ENCODE measurements at places on chromosomes 16 and 17.

GRCh38 chr16:66081775-66082366, 284.6 kb upstream of the CDH5 start:
- no peaks in the 10 kb centered on the region for H3K27me3 ChIP-seq
- peak overlapping the region; percentile 82 for H3K27ac ChIP-seq
- DNase-seq, result peak; percentile 94
- H3K4me1 ChIP-seq, result peaks cover 27% of the 10 kb centered on the region
- H3K36me3 ChIP-seq, result no peaks in the 10 kb centered on the region
- H3K4me3 ChIP-seq, result no peak overlapping the region

DNA sequence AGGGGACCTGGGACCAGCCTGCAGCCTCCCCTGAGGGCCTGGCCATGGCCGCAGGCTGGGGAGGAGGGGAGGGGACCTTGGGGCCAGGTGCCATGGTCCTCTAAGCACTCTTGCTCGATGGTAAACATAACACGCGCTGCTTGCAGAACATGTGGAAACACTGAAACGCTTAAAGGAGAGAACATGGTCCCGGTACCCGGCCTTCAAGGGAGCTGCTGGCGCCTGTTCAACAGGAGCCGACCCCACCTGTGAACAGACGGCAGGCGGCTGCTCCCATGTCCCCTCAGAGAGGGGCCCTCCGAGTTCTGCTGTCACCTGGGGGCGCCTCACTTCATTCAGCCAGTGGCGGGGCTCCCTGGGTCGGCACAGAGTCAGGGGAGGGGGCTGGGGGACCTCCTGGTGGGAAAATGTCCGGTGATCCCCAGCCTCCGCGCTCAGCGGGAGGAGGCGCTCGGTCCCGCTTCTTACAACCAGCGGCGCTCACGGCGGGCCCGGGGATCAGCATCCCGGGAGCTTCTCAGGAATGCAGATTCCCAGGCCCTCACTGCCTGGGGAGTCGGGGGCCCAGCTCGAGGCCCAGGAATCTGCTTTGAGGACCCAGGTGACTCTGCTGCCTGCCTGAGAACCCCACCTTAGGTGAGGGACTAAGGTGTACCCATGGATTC, 854 bp upstream of the SSTR5 start:
- no peaks in the 10 kb centered on the region for H3K27me3 ChIP-seq
- no peaks in the 10 kb centered on the region for H3K4me1 ChIP-seq
- no peaks in the 10 kb centered on the region for H3K36me3 ChIP-seq
- H3K27ac ChIP-seq, result no peak overlapping the region
- DNase-seq, result no peak

DNA sequence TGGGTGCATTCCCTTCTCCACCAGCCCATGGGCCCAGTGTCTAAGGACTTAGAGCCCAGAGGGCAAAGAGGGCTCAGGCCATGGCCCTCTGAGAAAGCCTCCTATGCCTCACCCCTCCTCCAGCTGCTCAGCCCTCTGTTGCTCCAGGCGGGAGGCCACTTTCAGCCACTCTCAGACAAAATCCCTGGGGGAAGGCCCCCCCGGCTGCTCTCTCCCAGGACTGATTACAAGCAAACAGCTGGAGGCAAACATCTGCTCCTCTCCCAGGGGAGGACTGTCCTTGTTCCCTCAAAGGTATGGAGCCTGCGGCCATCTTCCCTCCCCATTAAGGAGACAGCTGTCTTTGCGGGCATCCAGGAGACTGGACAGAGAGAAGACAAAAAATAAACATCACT, 54.9 kb upstream of the DLX4 start:
- no peak for DNase-seq
- H3K27ac ChIP-seq, result no peak overlapping the region
- no peaks in the 10 kb centered on the region for H3K36me3 ChIP-seq
- H3K4me1 ChIP-seq, result peaks cover 21% of the 10 kb centered on the region
- 0 out of 2 replicates have a peak, but pooled peaks cover 4% of the 10 kb centered on the region for H3K27me3 ChIP-seq
- H3K4me3 ChIP-seq, result no peak overlapping the region

DNA sequence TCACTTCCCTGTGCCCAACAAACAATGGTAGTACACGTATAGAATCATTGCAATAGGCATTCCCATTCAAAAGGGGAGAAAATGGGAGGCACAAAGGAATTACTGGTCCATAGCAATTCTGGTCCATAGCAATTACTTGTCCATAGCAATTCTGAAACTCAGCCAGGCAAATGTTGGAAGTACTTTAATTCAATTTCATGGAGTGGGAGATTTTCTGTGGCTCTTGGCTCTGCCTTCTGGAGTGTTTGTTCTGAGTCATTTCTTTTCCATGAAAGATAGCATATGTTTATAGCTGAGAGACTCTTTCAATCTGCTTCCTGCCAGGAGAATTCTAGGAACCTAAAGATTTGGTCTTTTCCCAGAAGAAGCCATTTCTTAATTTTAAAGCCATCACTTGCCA, 182.8 kb upstream of the ELAC2 start:
- H3K27ac ChIP-seq, result no peak overlapping the region
- no peaks in the 10 kb centered on the region for H3K36me3 ChIP-seq
- H3K4me3 ChIP-seq, result no peak overlapping the region
- DNase-seq, result no peak
- peaks cover 37% of the 10 kb centered on the region for H3K27me3 ChIP-seq
- no peaks in the 10 kb centered on the region for H3K4me1 ChIP-seq

Measured in PC-3 (cell line).